Stimulated activated CD4-positive, alpha-beta T cell treated with anti-CD3 and anti-CD28 coated beads, Interleukin-15, amount 100 ng/mL, for 48 hours (primary cell): ENCODE measurements at places on chromosomes 16 and 17.

DNA sequence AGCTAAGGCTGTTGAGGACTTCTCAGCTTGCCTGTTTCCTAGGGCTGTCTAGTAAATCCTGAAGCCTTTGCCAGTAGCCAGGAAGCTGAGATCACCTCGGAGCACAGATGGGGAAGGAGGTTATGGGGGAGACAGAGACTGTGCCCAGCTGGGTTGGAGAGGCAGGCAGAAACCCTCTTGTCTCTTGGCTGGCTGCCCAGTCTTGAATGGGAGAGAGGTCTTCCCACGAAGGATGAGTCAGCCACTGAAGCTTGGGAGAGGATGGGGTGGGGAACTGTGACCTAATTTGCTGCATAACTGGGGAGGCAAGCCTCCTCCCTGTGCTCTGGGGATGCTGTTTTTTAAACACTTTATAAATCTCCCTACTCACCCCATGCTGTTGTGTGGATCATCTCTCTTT lies 69.8 kb downstream of the SHISA9 start:
- DNase-seq: no peak

- DNase-seq: no peak
Observed at GRCh38 chr17:71113347-71113746, 944.0 kb downstream of the KCNJ2 start.

DNA sequence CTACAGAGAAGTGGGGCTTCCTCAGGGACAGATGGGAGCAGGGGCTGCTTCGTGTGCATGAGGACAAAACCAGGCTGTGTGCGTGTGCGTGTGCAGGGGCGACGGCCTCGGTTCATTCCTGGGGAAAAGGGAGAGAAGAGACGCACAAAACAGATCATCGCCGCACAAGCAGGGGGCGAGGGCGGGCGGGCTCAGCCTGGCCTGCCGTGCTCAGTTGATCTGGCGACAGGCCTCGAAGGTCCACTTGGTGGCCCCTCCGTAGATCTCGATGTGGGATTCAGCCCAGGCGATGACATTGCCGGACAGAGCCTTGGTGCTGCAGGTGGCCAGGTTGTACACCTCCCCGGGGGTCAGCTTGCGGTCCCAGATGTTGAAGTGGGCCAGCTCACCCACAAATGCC lies 5.8 kb downstream of the NPTX1 start:
- DNase-seq: no peak

GRCh38 chr17:19731626-19732025 lies 15.2 kb upstream of the SLC47A2 start:
- no peak for DNase-seq

DNA sequence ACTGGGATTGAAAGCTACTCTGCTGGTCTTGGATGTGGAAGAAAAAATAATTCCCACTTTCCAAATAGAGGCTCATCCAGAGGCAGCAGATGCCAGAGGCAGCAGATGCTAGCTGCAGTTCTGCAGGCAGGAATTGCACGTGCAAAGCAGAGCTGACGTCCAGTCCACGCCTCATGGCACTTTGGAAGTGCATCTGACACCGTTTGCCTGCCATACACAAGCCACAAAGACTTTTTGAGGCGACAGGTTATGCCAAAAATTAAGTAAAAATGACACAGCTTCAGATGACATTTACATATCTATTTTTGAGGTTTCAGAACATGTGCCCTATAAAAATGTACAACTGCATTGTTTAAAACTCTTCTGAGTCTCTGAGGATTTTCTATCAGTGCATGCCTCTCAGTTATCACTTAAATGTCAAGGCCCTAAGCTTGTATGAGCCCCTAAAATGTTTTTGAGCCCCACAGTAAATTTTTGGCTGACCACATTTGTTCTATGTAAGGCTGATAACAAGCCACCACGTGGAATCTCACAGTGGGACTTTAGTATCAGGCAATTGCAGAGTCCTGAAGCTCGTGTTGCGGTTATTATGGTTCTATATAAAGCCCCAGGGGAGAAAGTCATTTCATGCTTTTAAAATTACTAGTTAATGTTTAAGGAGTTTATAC lies 239.2 kb downstream of the PRKCA start:
- DNase-seq: no peak

DNA sequence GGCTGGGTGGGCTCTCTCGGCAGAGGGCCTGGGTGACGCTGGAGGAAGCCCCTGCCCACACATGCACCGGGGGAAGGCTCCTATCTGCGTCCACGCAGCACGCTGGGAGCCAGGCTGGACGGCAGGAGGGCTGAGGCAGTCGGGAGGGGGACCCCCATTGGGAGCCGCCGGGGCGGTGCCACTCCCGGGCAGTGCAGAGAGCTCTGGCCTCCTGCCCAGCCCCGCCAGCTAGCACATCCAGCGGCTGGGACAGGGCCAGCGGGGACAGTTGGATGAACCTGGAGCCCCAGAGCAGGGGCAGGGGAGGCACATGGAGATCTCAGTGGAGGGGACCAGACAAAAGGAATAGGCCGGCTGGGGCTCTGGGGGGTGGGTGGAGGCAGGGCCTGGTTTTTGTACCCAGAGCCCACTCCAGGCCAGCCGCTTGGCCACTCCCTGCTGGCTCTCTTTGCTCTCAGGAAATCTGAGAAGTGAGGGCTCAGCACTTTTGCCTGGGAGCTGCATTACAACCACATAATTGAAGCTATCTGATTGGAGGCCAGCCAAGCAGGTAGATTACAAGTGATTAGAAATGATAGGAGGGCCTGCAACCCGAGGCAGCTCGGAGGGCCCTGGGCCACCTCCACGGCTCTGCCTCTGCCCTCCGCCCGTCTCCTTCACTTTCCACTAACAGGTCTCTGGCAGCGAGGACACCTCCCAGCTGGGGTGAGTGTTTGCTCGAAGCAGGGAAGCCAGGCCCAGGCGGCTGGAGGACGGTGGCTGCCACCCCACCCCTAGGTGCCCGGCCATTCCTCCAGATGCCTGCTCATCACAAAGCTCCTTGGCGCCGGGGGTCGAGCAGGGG lies 40.1 kb downstream of the ENGASE start:
- no peak for DNase-seq

DNA sequence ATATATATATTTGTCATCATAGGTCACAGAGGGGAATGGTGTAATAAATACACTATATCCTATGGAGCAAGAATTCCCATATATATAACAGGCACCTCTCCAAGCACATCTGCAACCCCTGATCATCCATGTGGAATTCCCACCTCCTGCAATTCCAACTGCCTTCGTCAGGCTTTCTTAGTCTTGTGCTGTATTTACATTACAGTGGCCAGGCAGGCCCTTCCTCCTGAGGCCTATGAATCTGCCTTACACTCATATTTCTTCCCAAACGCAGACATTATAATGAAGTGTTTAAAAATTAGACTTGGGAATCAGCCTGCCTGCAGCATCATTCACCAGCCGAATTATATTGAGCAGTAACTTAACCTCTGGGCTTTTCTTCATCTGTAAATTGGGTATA lies 19.3 kb upstream of the DNAH9 start:
- DNase-seq: no peak

DNA sequence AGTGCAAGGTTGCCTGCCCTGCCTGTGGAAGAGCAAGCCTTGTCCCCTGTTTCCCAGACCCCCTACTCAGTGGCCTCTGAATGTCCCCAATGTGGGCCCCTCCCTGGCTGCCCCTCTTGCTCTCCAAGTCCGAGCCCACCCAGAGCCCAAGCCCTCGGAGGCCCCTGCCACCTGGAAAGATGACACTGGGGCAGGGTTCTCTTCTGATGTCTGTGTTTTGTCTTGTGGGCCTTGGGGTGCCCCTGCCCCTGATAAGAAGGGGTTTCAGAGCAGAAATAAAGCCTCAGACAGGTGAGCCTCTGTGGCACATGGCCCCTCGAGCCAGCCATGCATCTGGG lies 85.4 kb upstream of the CBX4 start:
- DNase-seq: no peak

DNA sequence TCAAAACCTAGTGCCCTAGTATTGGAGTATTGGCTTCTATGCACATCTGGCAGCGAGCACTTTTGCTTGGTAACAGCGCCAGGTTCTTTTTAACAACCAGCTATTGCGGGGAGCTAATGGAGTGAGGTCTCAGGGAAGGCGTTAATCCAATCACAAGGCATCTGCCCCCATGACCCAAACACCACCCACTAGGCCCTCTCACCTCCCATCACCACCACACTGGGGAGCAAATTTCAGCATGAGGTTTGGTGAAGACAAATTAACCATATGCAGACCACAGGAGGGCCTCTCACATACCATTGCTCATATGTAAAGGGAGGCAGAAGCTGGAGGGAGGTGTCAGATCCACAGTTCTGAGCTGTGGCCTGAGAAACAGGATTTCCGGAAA lies 893 bp upstream of the ODF4 start:
- no peak for DNase-seq

DNA sequence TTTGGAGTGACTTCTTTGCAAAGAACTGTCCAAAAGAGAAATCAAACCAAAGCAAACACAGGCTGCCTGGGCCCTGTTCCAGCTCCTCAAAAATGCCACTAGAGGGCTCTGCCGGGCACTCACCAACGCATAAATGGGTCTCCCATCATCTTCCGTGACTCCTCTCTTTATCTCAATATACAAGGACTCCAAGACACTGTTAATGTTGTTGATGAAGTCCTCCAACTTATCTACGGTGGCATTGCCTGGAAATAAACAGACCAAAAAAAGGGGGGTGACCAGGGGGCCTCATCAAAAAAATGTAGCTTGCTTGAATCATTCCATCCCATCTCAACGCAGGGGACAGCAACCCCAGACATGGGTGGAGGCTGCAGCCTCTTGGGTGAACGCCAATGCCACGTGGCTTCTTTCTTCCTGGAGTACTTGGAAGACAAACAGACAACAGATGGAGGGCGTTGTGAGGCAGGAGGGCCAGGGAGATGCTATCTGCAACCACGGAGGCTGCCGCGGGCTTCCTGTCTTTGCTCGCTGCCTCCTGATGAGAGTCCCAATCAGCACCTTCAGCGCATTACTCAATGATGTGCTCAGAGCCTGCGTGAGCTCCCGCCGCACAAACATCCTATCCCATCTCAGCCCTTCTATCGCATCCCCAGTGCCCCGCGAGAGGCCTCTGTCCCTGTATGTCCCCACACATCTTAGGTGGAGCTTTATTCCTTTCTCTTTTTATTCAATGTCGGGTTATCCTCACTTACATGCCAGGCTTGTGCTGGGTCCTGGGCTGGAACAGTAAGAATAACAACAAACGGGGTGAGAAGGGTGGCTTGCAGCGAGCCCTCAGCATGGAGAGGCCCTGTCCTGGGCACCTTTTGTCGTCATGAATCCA lies 32.0 kb downstream of the KDM8 start:
- peak; percentile 84 for DNase-seq

DNA sequence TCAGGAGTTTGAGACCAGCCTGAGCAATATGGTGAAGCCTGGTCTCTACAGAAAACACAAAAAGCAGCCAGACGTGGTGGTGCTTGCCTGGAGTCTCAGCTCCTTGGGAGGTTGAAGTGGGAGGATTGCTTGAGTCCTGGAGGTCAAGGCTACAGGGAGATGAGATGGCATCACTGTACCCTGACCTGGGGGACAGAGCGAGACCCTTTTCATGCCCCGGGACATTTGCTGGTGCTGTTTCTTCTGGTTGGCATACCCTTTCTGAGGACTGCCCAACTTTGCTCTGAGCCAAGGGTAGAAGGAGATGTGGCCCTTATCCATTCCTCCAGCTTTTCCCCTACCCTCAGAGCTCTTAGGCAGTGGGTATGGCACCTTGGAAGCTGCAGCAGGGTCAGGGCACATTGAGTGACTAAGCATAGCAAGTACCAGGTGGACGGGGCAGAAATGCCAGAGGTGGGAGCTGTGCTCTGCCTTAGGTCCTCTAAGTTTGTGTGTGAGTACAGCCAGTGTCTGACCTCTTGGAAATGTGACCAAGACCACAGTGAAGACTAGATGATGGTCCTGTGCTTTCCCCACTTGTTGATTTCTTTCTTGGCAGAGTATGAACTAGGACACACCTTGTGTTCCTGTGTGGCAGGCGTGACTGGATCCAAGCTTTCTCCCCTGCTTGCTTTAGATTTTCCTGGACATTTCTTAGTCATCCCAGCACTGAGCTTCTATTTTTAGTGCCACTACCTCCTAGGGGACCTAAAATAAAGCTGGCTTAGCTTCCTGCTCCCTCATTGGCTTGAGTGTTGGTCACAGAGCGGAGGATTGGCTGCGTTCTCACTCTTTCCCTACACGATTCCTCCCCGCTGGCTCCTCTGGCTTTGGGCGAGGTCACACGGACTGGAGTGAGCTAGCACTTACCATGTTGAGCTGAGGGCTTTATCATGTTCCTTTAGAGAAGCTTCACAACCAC lies 9.9 kb upstream of the EDC4 start:
- DNase-seq: no peak

DNA sequence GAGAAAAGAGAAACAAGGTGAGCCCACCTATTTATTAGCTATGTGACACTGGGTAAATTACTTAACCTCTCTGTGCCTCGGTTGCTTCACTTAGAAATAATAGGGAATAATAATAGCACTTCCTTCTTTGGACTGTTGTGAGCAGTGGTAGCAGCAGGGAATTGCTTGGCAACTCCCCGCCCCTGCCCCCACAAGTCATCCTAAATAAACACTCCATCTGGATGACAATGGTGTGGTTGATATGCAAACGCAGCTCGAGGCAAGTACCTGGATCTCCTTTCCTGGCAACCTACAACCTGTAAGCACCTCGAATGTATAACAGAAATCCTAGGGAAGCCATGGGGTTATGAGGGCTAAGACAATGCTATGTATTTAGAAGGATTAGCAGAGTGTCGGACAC lies 9.1 kb downstream of the TEKT3 start:
- no peak for DNase-seq

- no peak for DNase-seq
Observed at GRCh38 chr17:78839762-78840529, 668 bp downstream of the USP36 start.

GRCh38 chr17:29560316-29560715 lies 6.5 kb downstream of the ABHD15 start:
- no peak for DNase-seq

GRCh38 chr16:12225255-12225654 lies 248.7 kb downstream of the SNX29 start:
- no peak for DNase-seq

GRCh38 chr17:44804302-44805089 lies 25.6 kb downstream of the GJC1 start:
- DNase-seq: no peak

DNA sequence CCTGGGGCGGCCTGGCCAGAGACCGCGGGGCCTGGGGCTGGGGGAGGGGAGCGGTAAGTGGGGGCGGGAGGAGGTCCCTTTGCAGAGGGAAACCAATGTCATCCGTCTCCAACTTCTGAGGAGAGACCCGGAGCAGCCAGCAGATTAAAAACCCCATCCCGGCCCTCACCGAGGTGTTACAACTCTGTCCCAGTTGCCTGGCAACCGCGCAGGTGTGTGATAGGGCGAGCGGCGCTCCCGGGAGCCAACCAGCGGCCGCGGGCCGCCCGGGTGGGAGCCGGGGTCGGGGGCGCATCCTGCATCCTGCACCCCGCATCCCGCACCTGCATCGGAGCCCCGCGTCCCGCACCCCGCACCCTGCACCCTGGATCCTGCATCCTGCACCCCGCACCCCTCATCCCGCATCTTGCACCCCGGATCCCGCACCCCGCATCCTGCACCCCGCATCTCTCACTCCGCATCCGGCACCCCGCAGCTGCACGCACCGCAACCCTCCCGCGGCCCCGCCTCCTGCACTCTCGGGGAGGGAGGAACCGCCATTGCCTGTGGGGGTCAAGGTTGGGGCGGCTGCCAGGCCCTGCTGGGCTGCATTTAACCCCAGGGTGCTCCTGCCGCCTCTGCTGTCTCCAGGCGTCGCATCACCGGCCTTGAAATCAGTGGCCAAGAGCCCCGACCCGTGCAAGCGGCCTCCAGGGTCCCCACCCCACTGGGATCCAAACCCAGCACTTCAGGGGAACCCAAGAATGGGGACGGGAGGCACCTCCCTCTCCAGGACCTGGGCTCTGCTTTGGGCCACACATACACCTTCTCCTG lies 47.3 kb downstream of the RTN4RL1 start:
- no peak for DNase-seq
